ENCODE measurements at places on chromosomes 16 and 17.
A peak's percentile ranks its signal among the peaks of the same experiment; 100 is the strongest.

DNA sequence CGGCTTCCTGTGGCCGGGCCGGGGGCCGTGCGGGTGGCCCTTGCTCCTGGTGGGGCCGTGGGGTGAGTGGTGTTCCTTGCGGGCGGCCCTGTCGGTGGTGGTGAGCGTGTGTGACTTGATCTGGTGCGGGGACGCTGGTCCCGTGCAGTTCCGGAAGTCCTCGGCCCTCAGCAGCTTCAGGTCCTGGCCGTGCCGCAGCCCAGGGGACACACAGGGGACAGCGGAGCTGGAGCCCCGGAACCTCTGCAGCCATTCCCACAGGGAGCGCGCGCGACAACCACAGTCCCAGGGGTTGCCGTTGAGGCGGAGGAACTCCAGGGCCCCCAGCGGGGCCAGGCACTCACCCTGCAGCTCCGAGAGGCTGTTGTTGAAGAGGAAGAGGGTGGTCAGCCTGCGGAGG, 88.4 kb downstream of the RTN4RL1 start:
- no peak for DNase-seq

- DNase-seq = no peak
Observed at GRCh38 chr17:73369111-73369521, 57.3 kb upstream of the CDC42EP4 start.

- DNase-seq = no peak
Observed at GRCh38 chr16:27748868-27749546, 199.1 kb downstream of the KATNIP start.

- no peak for DNase-seq
Observed at GRCh38 chr17:4908301-4908700, 5.4 kb upstream of the CHRNE start.

- no peak for DNase-seq
Observed at GRCh38 chr16:51201604-51202003, 50.5 kb upstream of the SALL1 start.

GRCh38 chr17:15171167-15172047, 93.7 kb downstream of the PMP22 start:
- no peak for DNase-seq

- DNase-seq = no peak
Observed at GRCh38 chr16:66194866-66195265, 171.6 kb upstream of the CDH5 start.

DNA sequence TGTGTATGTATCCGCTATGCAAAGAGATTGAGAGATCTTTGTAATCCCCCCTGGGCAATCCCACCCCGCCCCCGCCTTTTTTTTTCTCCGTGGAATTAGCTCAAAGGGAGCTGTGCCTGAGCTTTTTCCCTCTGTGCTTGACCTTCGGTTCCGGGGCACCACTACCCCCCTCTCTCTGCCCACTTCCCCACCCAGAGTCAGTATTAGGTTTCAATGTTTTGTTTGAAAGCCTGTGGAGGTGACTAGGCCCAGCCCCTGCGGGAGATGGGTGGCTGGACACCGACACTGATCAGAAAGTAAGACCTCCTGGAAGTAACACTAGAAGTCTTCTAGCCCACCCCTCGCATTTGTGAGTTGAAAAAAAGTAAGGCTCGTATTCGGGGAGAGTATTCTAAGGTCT, 7.0 kb downstream of the CBLN1 start:
- no peak for DNase-seq

GRCh38 chr17:75652934-75653549, 13.9 kb downstream of the RECQL5 start:
- peak; percentile 28 for DNase-seq

DNA sequence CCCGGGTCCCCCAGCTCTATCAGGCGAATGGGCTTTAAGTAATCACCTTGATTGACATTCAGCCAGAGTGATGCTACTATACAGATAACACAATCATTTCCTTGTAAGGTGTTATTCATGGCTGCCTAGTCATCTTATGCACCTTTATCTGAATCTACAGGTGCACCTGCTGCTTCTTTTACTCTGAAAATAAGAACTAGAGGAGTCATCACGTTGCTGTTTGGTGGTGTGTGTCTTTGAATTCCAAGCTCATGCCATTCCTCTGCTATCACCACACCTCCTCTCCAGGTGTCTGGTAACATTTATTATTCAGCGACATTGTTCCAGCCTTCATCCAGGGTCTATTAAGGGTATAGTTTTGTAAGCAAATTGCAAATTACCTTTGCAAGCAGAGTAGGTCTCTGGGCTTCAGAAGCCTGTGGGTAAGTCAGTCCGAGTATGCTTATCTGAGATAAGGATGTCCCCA, 51.9 kb downstream of the NOS2 start:
- DNase-seq = no peak

DNA sequence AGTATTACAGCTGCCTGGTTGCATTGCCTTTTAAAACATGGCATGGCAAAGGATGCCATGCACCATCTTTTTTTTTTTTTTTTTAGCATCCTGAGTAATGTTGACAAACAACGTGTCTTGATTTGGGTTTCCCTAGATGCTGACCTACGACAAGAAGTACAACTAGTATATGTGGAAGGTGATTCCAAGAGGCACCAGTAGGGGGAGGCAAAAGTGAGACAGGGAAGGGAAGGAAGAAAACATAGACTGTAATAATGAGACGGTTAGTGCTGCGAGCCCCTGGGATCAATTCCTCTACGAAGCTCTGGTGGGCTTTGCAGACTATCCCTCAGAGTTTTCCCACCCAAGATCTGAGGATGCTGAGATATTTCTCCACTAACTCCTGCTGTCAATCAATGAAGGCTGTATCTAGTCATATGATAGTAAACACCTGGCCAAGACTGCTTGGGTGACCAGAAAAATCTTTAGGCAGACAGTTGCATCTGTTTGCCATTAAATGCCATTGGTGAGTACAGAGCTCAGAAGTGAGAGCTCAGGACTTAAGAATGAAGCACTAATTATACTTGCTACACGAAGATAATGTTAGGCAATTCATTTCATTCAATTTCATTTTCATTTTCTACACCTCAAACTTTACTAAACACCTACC, 458.6 kb upstream of the GOT2 start:
- peak; percentile 0 for DNase-seq

DNA sequence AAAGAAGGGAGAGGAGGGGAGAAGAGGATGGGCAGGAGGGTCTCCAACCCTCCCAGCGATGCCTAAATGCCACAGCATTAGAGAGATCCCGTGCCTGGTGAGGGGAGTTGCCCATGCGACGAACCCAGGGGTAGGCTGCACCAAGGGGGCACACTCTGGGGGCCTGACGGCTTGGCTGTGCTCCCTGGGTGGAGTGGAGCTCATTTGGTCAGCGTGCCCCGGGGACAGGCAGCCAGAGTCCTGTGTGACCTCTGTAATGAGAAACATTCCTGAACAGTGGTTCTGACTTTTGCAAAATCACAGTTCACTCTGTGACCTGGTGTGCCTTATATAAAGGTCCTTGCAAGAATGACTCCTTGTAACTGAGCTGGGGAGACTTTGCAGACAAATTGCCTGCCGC, 205.0 kb upstream of the N4BP1 start:
- DNase-seq = no peak

GRCh38 chr16:85752511-85753420, 1.9 kb upstream of the C16orf74 start:
- peak; percentile 28 for DNase-seq

DNA sequence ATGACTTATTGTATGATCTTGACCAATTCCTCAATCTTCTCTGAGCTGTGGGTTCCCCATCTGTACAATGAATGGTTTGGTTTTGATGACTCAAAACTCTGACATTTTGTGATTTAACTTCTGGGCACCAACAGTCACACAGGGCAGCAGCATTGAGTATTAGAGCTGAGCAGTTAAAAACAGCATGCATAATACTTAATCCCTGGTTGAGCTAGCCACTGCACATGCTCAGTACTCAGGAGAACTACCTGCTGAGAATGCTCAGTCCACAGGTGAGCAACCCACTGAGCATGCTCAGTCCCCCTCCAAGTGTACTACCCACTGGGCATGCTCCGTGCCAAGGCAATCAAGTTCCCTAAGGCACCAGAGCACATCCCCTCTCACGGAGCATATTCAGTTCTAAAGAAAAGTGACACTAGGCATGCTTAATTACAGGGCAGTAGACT, 68.7 kb downstream of the AIPL1 start:
- DNase-seq = no peak

GRCh38 chr17:37276475-37276874, 99.3 kb upstream of the C17orf78 start:
- no peak for DNase-seq

GRCh38 chr17:15998031-15998562, 1.4 kb downstream of the ZSWIM7 start:
- DNase-seq = no peak

GRCh38 chr16:57629516-57630406, 1.3 kb downstream of the ADGRG1 start:
- DNase-seq = no peak

GRCh38 chr16:56603589-56603988, 4.8 kb upstream of the MT2A start:
- no peak for DNase-seq

- no peak for DNase-seq
Observed at GRCh38 chr16:52721331-52721730, 174.4 kb upstream of the TOX3 start.

GRCh38 chr16:80614908-80615671, 74.3 kb downstream of the DYNLRB2 start:
- no peak for DNase-seq

DNA sequence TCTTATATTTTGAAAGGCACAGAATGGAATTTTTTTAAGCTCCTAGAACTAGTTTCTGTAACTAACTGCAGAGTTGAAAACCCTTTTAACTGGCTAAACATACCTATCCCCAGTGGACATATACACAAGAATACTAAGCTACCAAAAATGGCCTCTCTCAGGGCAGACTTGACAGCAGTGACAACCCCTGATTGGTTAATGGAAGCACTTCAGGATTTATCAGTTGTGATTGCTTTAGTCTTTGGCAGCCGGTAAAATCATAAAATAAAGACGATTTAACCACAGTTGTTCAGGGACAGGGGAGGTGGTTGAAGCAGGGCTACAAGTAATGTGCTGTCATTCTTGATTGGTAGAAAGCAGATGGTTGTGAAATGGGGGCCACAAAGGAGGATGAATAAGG, 452.0 kb upstream of the SOX9 start:
- DNase-seq = no peak

DNA sequence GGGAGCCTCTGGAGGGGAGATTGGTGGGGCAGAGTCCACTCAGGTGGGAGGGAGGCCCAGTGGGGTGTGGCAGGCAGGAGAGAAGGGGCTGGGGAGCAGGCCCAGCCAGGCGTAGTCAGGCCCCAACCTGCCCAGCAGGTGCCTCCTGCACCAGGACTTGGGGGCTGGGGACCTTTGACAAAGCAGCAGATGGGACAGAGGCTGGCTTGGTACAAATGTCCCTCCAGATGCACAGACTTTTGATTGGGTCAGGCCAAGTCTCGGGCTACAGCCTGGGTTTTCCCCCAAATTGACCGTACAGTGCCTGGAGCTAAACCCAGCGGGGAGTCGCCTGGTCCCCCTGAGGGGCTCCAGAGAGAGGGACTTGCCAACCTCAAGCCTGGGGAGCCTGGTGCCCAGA, 411 bp downstream of the GGT6 start:
- no peak for DNase-seq

DNA sequence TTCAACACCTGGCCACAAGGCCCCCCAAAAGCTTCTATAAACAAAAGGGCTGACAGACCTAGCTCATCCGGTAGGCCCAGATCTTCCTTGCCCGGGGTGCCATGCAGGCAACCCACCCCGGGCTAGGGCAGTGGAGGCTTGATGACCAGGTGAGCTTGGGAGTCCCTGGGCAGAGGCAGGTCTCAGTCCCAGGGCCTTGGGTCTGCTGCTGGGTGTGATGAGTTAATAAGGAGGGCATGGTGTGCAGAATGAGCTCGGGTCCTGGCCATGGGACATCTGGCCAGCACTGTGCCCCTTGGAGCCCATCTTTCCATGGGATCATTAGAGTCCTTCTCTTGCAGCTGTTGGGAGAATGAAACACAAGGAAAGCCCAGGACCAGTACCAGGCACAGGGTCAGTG, 20.2 kb upstream of the MPRIP start:
- DNase-seq = no peak

DNA sequence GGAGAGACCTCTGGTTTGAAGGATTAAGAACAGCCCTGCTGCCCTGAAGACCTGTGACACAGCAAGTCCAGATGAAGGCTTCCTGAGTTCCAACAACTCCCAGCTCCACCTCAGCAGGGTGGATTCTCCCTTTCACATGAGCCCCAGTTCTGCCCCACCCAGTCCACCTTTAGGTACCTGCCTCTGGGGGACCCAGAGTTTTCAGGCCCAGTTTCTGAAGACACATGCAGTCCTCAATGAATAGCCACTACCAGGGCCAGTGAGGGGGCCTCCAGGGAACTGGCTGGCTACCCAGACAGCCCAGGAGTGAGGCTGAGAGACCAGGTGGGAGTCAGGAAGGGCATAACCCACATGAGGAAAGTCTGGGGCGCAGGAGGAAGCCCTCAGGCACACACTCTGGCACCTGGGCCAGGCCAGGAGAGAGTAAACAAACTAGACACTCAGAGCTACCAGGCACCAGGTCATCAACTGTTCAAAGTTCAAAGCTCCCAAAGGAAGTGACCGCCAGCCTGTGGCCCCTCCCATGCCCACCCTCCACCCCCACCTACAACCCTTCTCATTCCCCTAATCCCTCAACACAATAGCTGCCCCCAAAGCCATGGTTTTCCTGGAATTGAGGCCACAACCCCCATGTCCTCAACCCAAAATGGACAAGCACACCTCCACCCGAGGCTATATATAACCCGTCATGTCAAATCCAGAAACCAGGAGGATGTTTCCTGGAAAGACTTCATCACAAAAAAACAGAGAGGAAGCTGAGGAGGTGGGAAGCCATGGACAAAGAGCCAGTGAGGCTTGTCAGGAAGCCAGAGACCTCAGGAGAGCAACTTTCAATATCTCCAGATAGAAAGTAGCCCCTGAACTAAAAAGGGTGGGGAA, 2.1 kb downstream of the MYO18A start:
- DNase-seq = no peak

- peak; percentile 91 for DNase-seq
Observed at GRCh38 chr17:49997773-49998703, 3.0 kb upstream of the DLX3 start.

- DNase-seq = peak; percentile 60
Observed at GRCh38 chr17:7294614-7295153, at the start of gene YBX2. Gene YBX2 (minus strand): TSS chr17:7294639. CDS start chr17:7294500, 139 bp downstream.

DNA sequence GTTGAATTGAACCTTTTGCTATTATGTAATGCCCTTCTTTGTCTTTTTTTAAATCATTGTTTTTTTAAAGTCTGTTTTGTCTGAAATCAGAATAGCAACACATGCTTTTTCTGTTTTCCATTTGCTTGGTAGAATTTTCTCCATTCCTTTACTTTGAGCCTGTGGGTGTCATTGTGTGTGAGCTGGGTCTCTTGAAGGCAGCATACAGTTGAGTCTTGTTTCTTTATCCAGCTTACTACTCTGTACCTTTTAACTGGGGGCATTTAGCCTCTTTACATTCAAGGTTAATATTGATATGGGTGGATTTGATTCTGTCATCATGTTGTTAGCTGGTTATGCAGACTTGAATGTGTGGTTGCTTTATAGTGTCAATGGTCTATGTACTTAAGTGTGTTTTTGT, 292.0 kb downstream of the MAP2K4 start:
- no peak for DNase-seq

- DNase-seq = no peak
Observed at GRCh38 chr17:60173304-60173819, 23.6 kb downstream of the CA4 start.

- DNase-seq = no peak
Observed at GRCh38 chr17:20981046-20981920, 61.5 kb downstream of the USP22 start.

- DNase-seq = no peak
Observed at GRCh38 chr17:40730970-40731369, 24.2 kb downstream of the KRT25 start.

Data from NCI-H446 (cell line).